ENCODE measurements at places on chromosomes 6 and 20. TPM values are rescaled to one million over a fixed set of nuclear protein-coding genes. Genes with fewer than 3 reads are reported as not detected.

DNA sequence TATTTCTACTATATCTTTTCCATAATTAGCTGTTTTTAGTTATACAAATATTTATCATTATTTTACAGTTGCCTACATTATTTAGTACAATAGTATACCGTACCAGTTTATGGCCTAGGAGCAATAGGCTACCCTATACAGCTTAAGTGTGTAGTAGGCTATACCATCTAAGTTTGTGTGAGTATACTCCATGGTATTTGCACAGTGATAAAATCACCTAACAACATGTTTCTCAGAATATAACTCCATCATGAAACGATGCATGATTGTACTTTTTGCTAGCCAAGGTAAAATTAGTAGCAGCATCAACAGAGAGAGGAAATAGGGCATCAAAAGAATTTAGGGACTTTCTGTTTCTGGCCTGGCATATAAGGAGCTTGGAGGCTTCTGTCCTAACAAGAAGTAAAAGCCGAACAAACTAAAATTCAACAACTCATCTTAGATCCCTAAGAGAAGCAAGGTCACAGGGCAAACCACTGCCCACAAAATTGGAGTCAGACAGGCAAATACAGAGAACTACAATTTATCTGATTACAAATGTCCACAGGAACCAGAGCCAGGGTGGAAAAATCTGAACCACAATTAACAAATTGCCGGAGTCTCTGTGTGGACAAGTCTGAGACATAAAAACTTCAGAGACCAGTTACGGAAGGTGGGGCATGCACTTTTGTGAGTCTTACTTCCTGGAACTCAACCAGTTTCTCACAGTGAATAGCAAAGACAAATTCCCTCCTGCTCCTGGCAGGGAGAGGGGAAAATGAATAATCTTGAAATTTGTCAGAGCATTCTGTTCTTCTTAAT, 671.4 kb downstream of the RFPL4B start:
- no peak for DNase-seq

Gene SLC23A2
- total RNA-seq: 6.7 TPM

DNA sequence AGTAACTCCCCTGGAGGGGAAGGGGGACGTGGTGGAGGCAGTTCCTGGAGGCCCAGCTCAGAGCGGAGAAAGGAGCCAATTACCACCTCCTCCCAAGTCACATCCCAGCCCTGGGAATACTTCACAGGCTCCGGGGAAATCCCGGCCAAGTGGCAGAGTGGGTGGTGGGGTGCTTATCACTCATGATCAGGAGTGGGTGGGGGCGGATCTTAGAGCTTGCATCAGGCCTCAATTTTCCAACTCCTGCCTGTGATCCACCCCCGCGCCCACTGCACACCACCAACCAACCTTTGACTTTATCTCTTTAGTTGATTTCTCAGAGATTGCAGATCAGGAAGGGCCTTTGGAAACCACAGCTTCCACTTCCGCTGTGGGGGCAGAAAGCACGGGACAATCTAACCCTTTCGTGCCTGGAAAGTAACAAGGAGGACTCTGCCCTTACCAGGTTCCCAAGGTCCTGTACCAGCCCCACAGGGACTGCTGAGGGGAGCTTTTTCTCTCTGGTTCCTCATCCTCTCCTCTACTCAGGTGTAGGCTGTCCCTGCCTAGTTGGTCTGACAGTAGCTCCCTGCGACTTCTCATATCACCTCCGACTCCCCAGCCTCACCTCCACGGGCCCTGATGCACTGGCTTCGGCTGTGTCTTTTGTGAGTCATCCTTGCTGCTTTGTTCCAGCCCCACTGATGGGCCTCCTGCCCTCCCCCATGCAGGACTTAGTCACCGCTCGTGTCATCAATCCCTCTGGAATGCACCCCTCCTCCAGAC, 24.9 kb upstream of the IER3 start:
- DNase-seq: no peak

Gene BACH2
- total RNA-seq: 2.2 TPM

Gene FKBP1C
- total RNA-seq: 0.68 TPM

Gene CFB
- total RNA-seq: 8.8 TPM

DNA sequence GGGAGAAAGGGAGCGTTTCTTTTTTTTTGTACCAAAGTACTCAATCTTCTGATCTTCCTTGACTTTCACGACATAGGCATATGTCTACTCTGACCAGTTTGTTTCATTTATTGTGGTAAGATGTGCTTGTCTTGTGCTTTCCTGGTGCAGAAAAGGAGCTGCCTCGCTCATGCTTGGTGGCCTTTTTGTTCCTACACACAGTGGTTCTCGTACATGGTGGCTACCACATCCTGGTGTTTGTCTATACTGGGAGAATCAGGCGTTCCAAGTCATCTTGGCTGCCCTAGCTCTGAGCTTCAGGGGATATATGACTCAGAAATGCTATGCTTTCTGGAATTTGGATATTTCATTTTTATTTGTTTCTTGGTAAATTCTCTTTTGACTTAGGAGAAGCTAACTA, 31.8 kb downstream of the MYB start:
- no peak for DNase-seq

GRCh38 chr6:79941489-79942151, 5.7 kb downstream of the ELOVL4 start:
- no peak for DNase-seq

Gene LY6G6D
- not detected for total RNA-seq

Gene SLC22A2
- total RNA-seq: not detected

Gene CRIP3
- 7.1 TPM for total RNA-seq

DNA sequence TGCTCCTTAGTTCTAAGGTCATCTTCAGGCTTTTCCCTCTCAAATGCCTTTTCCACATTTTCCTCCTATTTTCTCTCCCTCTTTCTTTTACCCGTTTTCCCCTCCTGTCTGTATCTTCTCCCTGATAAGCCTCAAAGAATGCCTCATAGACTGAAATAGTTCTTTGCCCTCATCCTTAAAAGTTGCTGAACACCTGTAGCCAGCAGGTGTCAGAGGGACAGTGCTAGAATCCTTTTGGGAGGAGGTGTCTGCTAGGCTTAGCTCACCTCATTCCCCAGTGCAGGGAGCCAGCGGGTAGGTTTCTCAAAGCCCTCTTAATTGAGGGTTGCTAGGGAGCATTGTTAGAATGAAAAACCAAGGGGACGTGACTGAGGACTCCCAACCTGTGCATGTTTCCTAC, 204.0 kb downstream of the TSHZ2 start:
- no peak for DNase-seq

Gene GJA10
- total RNA-seq: not detected

Gene RAET1L
- not detected for total RNA-seq

DNA sequence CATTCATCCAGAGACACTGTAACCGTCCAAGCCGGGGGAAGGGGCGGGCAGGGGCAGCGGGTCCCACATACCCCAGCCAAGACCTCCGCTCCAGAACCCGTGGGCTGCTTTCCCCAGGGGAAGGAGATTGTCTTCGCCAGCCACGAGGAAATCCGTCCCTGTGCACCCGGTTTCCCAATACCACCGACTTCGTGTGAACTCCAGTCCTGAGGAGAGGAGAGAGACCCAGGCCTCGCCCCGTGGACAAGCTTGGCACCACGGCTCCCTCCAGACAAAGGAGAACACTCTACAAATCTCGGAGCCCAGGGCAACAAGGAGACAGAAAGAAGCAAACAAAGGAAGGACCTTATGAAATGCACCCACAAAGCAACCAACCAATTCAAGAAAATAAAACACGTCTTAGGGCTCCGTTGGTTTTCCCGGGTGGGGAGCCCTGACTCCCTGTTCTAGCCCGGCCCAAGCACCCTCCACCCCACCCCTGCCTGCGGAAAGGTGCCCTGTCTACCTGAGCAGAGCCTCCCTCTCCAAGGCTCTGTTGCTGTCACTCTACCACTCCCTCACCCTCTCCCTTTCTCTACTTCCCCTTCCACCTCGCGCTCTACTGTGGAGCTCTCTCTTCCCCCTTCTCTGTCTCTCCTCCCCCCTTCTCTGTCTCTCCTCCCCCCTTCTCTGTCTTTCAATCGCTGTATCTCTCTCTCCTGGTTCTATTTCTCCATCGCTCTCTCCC, 1382.8 kb upstream of the DEFB115 start:
- DNase-seq: no peak

Data from Right ventricle myocardium inferior (tissue), 1 donor.